T-helper 2 cell (primary cell): ENCODE measurements at places on chromosomes 4 and X.

GRCh38 chrX:427812-428725 lies 41.4 kb upstream of the PPP2R3B start:
- no peak for DNase-seq

- DNase-seq, result no peak
Observed at GRCh38 chr4:123555233-123555806, 158.7 kb downstream of the SPRY1 start.

DNA sequence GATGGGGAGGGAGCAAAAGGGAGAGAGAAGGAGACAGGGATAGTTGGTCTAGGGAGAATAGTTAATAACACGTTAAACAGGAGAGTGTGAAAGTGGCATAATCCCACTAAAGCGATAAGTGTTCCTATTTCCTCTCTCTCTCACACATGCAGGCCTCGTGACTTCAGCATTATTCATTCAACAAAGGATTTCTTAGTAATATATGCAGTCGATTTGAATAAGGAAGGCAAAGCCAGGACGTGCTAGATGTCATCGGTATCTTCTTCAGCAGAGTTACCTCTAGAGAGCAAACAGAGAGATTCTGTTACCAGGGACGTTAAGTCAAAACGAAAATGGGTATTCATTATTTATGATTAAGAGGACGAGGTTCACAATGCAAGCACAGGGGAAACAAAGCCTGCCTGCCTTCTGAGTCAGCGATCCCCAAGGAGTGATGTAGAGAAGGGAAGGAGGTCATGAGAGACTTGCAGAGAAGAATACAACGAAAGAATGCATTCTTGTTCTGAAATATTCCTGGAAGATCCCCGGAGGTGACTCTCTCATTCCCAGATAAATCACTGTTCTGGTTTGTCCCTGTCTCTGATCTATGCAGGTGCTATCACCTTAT lies 1048.4 kb downstream of the NLGN4X start:
- DNase-seq, result no peak

- peak; percentile 33 for DNase-seq
Observed at GRCh38 chrX:154327038-154327820, 31.6 kb downstream of the TKTL1 start.

- DNase-seq, result no peak
Observed at GRCh38 chrX:118574666-118575065, 79.1 kb downstream of the DOCK11 start.
